ENCODE measurements at places on chromosomes 2 and 18.
A peak's percentile ranks its signal among the peaks of the same experiment; 100 is the strongest.

DNA sequence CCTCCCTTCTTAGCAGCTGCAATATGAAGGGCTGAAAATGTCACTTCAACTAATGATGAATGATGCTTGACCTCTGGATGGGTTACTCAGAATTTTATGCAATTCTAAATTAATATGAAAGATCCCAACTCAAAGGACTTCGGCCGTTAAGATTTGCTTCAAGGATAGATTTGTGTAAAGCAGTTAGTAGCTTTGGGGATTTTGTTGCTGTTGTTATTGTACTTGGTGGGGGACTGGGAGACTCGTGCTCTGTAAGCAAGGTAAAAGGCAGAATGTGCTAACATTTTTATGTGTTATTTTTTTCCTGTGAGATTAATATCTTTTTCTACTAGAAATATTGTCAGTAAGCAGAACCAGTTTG, 478.8 kb downstream of the ARHGAP15 start:
- no peak for DNase-seq

DNA sequence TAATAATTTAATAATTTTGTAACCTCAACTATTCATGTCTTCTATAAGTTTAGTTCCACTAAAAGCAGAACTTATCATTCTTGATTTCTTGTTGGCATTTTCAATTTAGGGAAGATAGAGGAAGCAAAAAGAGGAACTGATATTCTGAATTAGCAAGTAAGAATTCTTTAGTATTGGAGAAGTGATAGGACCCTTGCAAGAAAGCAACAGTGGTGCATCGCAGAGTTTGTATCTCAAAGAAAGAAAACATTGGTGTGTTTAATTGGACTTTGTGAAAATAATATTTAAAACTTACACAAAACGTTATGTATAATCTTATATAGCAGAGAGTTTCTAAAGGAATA, 36.5 kb upstream of the TNFRSF11A start:
- DNase-seq: no peak

DNA sequence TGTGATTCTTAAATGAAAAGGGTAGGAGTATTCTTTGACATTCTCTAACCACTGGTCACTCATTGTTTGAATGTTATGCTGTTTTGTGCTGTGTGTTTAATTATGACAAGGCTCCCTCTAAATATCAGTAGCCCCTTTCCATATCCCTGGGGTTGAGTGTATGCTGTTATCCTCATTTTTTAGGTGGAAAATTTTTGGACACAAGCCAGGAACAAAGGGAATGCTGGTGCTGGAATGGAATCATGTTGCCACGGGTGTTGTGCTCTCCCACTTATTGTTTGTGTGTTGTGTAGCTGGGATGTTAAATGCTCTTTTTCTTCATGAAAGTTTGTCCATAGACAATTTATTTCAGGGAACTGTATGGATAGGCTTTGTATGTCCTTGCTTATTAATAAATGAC, 43.3 kb downstream of the ZNF532 start:
- no peak for DNase-seq

- DNase-seq: no peak
These were observed 28.6 kb downstream of the APOB start for GRCh38 chr2:21015281-21015645.

DNA sequence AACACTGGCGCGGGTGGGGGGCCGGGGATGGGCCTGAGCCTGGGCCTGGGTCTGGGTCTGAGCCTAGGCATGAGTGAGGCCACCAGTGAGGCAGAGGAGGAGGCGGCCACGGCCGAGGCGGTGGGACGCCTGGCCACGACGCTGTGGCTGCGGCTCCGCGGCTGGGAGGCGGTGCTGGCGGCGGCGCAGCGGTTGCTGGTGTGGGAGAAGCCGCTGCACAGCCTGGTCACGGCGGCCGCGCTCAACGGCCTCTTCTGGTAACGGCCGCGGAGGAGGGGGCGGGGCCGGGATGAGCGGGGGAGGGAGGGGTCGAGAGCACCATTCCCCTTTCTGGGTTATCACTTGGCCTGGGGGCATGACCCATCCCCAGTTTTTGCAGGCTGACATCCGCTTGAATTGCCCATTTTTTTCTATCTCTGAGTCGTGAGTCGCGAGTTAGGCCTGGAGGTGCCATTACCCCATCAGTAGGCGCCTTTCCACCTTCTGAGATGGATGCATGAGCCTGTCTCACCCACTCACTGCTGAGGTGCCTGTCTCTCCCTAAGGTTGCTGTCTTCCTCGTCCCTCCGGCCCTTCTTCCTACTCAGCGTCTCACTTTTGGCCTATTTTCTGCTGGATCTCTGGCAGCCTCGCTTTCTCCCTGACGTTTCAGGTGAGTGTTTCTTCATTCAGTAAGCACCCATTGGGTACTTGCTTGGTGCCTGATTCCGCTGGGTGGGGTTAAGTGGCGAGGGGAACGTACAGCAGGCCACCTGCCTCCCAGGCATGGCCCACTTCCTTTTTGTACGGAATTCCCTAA, 501 bp downstream of the RETREG2 start:
- peak; percentile 36 for DNase-seq
